ENCODE measurements at places on chromosomes 2 and 18.

GRCh38 chr2:128084757-128085156, 6.2 kb upstream of the UGGT1 start:
- DNase-seq = no peak

- no peak for DNase-seq
These were observed 110.0 kb upstream of the STPG4 start for GRCh38 chr2:47265158-47265557.

- DNase-seq = no peak
These were observed 2.6 kb downstream of the MAB21L4 start for GRCh38 chr2:240893363-240893844.

- DNase-seq = no peak
These were observed 9.5 kb upstream of the ZNF396 start for GRCh38 chr18:35386600-35387100.
